ENCODE measurements at places on chromosomes 12 and 14. TPM values are rescaled to one million over a fixed set of nuclear protein-coding genes. Genes with fewer than 3 reads are reported as not detected.

GRCh38 chr12:57844709-57845477 is 1.6 kb downstream of the CTDSP2 start:
- no peak for DNase-seq

DNA sequence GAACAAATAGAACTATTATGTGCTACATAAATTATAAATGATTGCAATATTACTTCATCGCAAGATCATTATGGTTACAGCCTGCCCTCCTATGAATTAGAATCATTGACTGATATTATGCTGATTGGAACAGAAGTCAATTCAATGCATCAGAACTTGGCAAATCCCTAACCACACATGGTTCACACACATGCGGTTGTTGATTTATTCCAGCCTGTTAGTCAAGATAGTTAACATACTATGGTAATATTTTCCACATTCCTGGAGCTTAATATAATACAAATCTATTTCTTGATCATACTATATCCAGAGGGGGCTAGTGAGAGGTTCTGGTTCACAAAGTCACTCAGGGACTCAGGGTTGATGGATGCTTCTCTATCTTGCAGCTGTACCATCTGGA is 9.7 kb upstream of the CACNA1C start:
- no peak for DNase-seq

DNA sequence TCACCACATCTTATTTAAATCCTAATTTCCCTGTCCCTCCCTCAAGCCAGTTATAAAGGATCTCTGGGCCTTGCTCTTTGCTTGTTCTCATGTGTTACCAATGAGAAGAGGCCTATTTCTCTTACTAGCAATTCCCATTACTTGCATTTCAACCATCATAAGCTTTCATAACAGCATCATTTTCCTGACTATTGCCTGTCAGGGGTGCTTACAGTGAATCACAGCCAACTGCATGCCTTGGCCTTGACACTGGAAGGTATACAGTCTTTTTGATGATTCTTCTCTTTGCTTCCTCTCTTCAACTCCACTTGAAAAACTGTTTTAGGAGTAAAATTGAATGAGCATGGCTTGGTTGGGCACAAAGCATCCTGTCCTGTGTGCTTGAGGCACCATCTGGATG is 127.0 kb downstream of the NPAS3 start:
- no peak for DNase-seq

- no peak for DNase-seq
Observed at GRCh38 chr12:96197503-96198272, 3.5 kb downstream of the ELK3 start.

DNA sequence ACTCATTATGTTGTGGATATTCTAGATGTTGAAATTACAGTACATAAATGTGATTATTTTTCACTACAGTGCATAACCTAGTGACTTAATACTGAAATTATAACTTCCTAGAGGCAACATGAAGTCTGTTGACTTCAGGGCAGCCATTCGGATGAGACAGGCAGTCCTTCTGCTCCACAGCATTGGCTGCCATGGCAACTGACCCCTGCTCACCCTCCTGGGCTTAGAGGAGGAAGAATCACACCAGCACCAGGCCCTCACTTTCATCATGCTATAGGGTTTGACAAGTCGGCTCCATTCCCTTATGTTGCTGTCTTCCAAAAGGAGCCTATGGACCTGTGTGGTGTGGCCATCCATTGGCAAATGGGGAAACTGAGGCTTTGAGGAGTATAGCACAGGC is 233.5 kb upstream of the TMEM132C start:
- DNase-seq = no peak

SLC17A8 gene
- 0.35 TPM for polyA plus RNA-seq

DNA sequence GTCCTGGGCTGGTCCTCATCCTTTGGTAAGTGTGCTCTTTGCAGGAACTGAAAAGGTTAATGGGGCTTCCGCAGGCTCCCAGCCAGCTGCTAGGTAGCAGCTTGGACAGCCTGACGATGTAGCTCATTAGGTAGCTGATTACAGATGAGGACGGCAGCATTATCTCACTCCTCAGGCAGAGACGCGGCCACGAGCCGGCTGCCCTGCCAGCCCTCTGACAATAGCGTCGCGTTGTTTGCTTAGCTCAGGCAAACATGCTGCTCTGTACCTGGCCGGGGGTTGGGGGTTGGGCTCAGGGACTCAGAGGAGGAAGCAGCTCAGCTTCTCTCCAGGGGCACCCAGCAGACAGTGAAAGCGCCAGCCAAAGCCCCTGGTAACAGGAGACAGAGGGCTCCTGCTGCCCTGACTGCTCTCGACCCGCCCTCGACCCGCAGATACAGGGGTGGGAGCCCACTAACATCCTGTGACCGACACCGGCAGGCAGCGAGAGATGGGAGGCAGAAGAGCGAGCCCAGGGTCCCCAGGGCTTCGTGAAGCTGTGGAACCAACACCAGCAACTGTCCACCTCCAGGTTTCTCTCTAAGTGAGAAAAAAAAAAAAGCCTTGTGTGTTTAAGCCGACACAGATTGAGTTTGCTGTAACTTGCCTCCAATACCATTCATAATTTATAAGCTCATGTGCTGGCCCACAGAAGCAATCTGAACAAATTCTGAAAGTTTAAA is 53.4 kb upstream of the DLK1 start:
- no peak for DNase-seq

DNA sequence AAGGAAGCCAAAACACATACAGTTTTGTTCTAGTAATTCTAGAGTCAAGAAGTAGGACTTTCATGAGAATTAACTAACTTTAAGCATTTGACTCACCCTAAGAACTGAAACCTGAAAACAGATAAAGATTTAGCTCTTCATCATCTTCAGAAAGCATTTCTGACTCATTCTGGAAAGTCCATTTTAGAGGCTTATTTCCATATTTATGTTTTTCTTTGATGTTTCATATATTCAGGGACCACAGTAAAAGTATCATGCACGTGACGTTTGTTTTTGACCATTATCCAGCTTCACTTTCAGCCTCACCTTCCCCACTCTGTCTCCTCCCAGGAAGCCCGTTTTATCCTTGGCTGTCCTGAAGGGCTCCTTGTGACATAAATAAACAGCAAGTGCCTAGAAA is 79.2 kb downstream of the MDGA2 start:
- no peak for DNase-seq

DNA sequence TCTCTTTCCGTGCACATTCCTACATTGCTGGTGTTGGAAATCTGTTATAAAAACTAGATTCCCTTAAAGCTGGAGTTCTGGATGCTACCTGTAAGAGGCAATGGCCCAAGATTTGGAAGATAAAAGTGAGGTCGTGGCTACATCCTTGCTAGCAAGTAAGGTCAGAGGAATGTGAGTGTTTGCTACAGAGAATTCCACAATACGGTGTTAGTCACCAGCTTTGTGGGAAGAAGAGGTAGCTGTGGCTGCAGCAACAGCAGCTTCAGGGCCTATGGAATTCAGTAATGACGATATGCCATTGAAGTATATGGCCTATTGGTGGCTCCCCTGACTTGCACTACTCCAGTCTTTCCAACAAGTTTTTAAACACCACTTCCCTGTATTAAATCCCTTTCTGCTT is 227.7 kb upstream of the TMEM260 start:
- DNase-seq = no peak

GLS2 gene
- polyA plus RNA-seq = 2.7 TPM

GRCh38 chr14:81001447-81001846 is 46.0 kb downstream of the TSHR start:
- no peak for DNase-seq

PTGER2 gene
- 5.4 TPM for polyA plus RNA-seq

- DNase-seq = no peak
Observed at GRCh38 chr12:57813111-57813970, 5.2 kb downstream of the AVIL start.

GRCh38 chr14:99794151-99794780 is 1.1 kb downstream of the EML1 start:
- DNase-seq = no peak

SCFD1 gene
- 106 TPM for polyA plus RNA-seq

DNA sequence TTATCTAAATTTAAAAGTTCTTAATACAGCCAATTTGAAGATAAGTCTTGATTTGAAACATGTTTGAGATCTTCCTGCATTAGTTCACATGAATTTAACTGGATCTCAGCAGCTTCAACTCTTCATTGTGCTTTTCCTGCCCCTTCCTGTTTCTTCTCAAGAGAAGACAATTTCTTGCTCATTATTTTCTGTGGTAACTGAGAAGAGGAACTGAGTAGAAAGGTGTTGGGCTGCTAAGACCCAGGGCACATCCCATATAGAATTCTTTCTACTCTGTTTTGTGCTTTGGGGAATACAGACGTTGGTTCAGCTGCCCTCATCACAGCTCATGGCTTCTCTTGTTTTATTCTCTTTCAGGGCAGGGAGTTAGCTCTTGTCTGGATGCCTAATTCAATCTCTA is 110.2 kb downstream of the SNAPC1 start:
- DNase-seq = no peak

DNA sequence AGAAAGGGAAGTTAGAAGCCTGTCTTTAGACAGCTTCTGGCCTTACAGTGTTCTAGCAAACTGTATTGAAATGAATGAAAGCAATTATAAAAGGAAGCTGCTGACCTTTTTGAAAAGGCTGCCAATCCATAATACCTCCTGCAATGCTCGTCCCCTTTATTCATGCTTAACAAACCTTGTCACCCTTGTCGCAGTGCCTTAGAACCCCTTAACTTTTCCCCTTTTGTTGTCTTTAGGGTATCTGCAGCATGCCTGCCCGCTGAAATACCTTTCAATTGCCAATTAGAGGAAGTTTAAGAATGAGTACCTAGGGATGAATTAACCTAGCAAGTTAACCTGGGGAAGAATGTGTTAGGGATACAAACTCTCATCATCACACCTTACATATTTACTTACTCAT is 731.2 kb downstream of the RERGL start:
- no peak for DNase-seq

DNA sequence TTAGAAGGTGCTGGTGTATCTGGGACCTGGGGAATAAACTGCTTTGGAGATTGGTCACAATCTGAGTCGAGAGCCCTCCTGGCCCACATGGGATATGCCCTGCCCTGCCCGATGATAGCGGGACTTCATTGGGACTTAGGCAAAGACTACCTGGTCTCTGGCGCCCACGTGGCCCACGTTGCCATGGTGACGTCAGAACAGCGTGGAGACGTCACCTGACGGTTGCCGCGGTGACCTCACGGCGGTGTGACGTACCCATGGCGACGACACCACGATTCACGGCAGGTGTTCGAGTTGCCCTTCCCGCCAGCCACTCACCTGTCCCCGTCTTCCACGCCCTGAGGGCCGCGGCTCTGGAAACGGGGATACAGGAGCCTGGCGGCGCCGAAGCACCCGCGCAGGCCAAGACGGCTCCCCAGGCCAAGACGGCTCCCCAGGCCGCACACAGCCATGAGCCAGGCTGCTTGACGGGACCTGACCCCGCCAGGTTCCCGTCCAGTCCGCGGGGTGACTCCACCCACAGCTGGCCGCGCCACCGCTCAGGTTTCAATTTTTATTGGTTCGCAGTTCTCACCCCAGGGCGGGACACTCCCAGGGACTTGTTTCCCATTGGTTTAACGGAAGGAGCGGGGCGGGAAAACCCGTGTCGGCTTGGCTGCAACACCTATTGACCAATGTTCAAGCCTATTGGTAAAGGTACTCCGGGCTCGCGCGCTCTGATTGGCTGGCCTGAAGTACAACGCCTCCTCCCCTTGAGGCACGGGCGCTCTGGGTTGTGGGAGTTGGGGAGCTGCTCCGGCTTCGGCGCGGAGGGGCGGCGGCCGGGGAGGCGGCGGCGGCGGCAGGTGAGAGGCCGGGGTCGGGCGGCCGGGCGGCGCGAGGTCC is at the start of the genes MMAB and MVK:
Gene MMAB, minus strand, starts transcription at position 476 of the 885 bp plus-strand sequence. Its CDS starts 24 bp downstream, at position 452.
Gene MVK, plus strand, starts transcription at position 766 of the 885 bp plus-strand sequence. CDS start 1,029 bp downstream, outside the sequence.
- DNase-seq = peak; percentile 99

- DNase-seq = no peak
Observed at GRCh38 chr14:91573528-91573893, 63.4 kb upstream of the PPP4R3A start.

GRCh38 chr12:26712892-26713291 is 120.1 kb downstream of the ITPR2 start:
- DNase-seq = no peak

DNA sequence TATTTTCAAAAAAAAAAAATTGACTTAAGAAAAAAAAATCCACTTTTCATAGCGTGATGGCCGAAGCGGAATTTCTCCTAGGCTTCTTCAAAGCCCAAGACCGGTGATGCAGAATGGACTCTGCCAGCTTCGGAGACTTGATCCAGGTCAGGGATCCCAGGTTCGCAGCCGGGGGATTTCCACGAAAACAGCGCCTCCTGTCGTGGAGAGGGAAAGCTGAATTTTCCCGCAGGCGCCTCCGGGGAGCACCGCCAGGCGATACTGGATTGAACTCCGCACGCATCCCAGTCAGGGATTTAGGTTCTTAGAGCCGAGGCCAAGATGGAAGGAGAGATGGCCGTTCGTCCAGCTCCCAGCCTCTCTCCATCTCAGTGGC is 2.1 kb downstream of the TTC6 start:
- no peak for DNase-seq

PLEKHH1 gene
- 87.7 TPM for polyA plus RNA-seq

KRT71 gene
- not detected for polyA plus RNA-seq

DNA sequence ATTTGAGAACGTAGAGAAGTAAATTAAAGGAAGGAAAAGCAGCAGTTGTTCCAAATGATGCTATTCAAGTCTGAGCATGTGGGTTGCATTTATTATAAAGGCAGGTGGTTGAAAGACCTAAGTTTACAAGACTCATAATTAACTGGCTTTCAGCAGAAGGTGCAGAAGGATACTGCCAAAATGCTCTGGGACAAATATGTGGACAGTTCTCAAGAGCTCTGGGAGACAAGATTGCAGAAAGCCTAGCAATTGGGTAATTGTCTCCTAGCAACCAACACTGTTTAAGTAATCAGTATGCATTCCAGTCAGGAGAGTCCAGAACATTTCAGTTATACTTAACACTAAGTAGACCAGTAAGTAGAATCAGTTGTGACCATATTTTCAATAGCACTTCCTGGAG is 131.5 kb downstream of the GPR135 start:
- DNase-seq = no peak

EML1 gene
- polyA plus RNA-seq = 38.5 TPM

DNA sequence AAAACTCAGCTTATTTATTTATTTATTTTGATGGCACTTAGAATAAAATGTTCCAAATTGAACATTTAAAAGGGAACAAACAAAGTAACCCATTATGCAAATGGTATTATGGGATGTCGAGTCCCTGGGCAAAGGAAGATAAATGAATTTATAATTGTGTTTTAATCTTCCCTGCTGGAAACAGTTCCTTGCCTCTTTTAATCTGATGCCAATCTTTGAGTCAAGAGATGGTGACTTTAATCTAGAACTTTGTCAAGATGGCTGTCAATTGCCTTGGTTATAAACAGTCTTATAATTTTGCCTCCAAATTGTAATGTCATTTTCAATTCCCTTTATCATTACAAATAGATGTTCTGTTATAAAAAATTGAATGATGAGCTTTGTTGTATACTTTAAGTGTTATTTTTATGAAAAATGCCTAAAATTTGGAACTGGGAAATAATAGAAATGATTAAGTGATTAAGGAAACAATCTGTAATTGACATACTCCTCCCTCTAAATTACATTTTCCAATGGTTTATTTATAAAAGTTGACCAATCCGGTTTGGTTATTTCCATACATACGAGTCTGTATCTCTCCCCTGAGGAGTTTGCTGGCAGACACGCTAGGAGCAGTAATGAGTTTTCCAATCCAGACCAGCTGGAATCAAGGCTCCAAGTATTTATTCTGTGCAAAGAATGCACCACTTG is 134.9 kb upstream of the FRMD6 start:
- no peak for DNase-seq

Data from left kidney (tissue), 8 donors.